Activated naive CD4-positive, alpha-beta T cell treated with anti-CD3 and anti-CD28 coated beads for 36 hours (primary cell): ENCODE measurements at places on chromosomes 7 and 10. TPM values are rescaled to one million over a fixed set of nuclear protein-coding genes. Genes with fewer than 3 reads are reported as not detected.

DNA sequence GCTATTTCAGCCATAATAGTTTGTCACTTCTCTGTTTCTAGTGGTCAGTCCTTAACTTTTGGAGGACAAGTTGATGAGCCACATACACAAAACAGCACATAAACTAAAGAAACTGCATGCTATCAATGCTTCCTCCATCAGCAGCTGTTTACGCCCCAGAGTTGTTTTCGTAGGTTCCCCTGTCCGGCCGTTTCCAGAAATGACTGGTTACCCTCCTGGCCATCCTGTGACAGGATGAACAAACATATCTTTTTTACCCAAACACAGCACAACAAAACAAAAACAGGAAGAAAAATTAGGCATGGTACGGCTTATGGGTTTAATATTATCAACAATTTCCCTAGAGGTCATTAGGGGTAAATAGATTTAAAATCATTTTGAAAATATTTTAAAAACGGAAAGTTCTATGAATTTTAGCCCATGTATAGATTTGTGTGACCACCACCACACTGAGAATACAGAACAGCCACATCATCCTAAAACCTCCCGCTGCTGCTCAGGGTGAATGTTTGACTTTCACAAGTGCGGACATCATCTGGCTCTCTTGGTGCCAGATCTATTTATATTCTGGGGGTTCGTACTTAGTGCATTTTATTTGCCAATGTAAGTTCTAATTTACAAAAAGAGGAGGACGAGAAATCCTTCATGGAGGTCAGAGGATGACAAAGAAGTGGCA is 74.8 kb downstream of the HIPK2 start:
- no peak overlapping the region for H3K4me3 ChIP-seq
- H3K36me3 ChIP-seq, result peaks cover 11% of the 10 kb centered on the region
- no peaks in the 10 kb centered on the region for H3K27me3 ChIP-seq
- peaks cover 15% of the 10 kb centered on the region for H3K4me1 ChIP-seq

Gene NIPSNAP2
- total RNA-seq, result 57.6 TPM

- peaks cover 32% of the 10 kb centered on the region for H3K27me3 ChIP-seq
- DNase-seq, result peak; percentile 68
- H3K27ac ChIP-seq, result no peak overlapping the region
- H3K4me1 ChIP-seq, result peaks cover 4% of the 10 kb centered on the region
- no peaks in the 10 kb centered on the region for H3K36me3 ChIP-seq
Observed at GRCh38 chr7:101058355-101058754, 26.9 kb upstream of the TRIM56 start.

GRCh38 chr7:38280707-38281106 is 7.3 kb upstream of the TARP start:
- H3K27ac ChIP-seq, result no peak overlapping the region
- H3K4me3 ChIP-seq, result no peak overlapping the region
- H3K4me1 ChIP-seq, result no peaks in the 10 kb centered on the region
- no peaks in the 10 kb centered on the region for H3K36me3 ChIP-seq
- no peaks in the 10 kb centered on the region for H3K27me3 ChIP-seq

DNA sequence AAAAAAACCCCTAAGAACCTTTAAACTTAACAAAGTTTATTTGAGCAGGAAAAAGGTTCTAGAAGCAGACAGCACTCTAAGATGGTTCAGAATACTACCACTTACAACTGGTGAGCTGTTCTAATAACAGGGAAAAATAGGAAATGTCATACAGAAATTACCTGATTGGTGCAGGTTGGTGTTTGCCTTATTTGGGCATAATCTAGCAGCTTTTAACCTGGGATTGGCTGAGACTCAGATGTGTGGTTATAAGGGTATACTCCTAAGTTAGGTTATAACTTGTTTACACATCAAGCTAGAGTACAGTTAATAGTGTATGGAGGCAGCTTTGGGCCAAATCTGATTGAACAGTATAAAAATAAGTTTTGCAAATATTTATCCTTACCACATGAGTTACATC is 59.8 kb downstream of the MAPK8 start:
- no peak for DNase-seq
- H3K4me3 ChIP-seq, result no peak overlapping the region
- H3K27ac ChIP-seq, result no peak overlapping the region
- peaks cover 11% of the 10 kb centered on the region for H3K4me1 ChIP-seq
- H3K27me3 ChIP-seq, result no peaks in the 10 kb centered on the region

GRCh38 chr7:78140109-78140508 is 341.5 kb downstream of the PHTF2 start:
- H3K27ac ChIP-seq, result no peak overlapping the region
- peaks cover 11% of the 10 kb centered on the region for H3K27me3 ChIP-seq
- no peaks in the 10 kb centered on the region for H3K36me3 ChIP-seq
- H3K4me3 ChIP-seq, result no peak overlapping the region
- H3K4me1 ChIP-seq, result no peaks in the 10 kb centered on the region

DNA sequence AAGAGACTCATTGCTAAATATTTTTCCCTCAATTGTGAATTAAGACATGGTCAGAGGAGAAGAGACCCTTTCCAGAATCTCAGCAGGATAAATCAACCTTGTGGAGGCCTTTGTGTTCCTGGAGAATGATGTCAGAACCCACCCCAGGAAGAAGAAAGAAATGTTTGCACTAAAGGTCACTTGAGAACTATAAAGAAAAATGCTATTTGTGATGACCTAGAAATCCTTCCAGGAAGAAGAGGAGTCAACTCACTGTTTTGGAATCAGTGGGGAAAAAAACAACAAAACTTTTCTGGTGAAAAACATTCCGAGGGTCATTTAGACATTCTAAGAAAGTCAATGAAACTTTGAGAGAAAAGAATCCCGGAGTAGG is 129.1 kb upstream of the ANKRD1 start:
- no peak for DNase-seq
- H3K4me1 ChIP-seq, result no peaks in the 10 kb centered on the region
- no peak overlapping the region for H3K4me3 ChIP-seq
- H3K27me3 ChIP-seq, result peaks cover 4% of the 10 kb centered on the region

Gene CYP3A4
- not detected for total RNA-seq

Gene COL17A1
- total RNA-seq, result not detected

DNA sequence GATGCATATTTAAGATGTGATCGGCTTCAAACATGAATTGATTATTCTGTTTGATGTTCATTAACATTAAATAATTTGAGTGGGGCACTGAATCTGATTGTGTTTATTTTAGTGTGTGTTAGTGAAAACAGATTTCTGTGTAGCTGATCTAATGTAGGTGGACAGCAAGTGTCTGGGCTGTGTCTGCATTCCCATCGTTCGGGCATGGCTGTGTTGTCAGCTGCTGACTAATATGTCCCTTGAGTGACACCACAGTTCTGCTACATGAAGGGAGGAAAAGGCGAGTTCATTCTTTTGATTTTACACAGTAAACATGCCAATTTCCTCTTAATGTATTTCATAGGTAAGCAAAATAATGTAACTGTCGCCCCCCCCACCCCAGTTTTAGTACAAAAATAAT is 203.0 kb downstream of the CNTNAP2 start:
- H3K27me3 ChIP-seq, result no peaks in the 10 kb centered on the region
- no peaks in the 10 kb centered on the region for H3K36me3 ChIP-seq
- H3K4me1 ChIP-seq, result no peaks in the 10 kb centered on the region

DNA sequence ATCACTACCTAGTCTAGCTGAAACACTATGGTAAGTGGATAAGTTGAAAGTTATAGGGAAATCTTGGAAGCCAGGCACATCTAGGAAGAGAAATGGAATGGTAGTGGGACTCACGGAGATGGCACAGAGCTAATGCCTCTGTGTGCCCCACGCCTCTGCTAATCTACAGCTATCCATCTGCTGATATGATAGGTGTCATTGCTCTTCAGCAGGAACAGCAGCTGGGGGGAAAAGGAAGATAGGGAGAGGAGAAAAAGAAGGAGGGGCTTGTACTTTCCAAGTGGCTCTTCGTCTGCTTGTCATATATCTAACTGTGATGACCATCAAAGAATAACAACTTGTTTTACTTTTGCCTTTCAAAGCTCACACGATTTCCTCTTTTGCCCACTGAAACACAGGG is 1199.1 kb upstream of the SORCS1 start:
- no peak overlapping the region for H3K4me3 ChIP-seq
- no peak overlapping the region for H3K27ac ChIP-seq
- H3K36me3 ChIP-seq, result no peaks in the 10 kb centered on the region
- H3K4me1 ChIP-seq, result no peaks in the 10 kb centered on the region
- no peak for DNase-seq

GRCh38 chr10:27157150-27157549 is 2.0 kb downstream of the MASTL start:
- peak overlapping the region; percentile 94 for H3K4me3 ChIP-seq
- no peak for DNase-seq
- H3K36me3 ChIP-seq, result peaks cover 61% of the 10 kb centered on the region
- H3K27ac ChIP-seq, result peak overlapping the region; percentile 73
- H3K27me3 ChIP-seq, result no peaks in the 10 kb centered on the region

Gene CCDC3
- total RNA-seq, result 0.14 TPM

DNA sequence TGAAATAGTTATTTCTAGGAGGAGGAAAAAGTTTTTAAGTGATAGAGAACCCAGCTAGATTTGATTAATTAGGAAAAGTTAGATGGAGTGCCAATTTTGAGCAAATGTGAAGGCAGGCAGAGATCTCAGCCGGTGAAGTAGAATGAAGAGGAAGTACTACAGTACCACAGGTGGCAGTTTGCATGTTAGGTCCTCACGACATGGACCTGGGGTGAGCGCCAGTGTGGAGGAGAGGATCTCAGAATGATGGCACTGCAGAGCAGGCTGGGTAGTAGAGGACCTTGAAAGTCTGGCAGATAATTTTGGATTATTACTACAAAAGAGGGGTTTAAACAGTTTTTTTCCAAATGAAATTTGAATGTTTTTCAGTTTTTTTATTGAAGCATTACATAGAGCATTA is 81.1 kb downstream of the GNAI1 start:
- DNase-seq, result no peak
- peaks cover 7% of the 10 kb centered on the region for H3K4me1 ChIP-seq
- peaks cover 6% of the 10 kb centered on the region for H3K36me3 ChIP-seq
- no peak overlapping the region for H3K27ac ChIP-seq

GRCh38 chr7:38398725-38399321 is 125.4 kb upstream of the TARP start:
- H3K27ac ChIP-seq, result no peak overlapping the region
- H3K4me3 ChIP-seq, result no peak overlapping the region
- peak; percentile 62 for DNase-seq
- H3K4me1 ChIP-seq, result peaks cover 2% of the 10 kb centered on the region
- H3K36me3 ChIP-seq, result no peaks in the 10 kb centered on the region

DNA sequence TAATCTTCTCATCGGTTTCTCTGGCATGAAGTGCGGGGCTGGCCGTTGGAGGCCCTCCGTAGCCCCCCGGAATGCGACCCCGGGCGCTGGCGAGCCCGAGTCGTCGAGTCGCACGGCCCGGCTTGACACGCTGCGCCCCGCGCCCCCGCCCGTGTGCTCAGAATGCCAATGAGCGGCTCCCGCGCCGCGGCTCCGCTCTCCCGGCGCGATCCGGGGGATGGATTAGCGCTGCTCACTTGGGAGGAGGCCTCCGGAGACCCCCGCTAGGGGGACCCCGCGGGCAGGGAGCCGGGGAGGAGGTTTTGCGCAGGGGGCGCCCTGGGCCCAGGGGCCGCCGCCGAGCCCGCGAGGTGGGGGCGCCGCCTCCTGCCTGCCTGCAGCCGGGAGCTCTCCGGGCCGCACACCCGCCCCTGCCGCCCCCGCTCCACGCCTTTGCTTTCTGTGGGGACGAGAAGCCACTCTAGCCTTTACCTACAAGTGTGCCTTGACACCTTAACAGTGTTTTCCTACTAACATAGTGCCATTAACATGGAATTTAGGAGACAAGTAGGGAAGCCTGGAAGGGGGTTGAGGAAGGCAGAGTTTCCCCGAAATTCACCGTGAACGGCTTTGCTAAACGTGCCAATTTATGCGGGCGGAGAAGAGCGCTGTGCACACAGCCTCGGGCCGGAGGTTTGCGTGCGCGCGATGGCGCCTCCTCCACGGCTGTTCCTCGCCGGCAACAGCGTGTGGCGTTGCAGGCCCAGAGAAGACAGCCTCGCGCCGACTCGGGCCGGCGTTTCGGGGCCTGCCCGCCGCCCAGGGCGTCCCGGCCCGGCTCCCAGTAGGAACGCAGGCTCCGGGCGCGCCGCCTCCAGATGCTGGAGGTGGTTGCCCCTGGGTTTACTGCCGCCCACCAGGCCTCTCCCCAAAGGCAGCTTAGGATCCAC is 7.1 kb downstream of the SHH start:
- no peaks in the 10 kb centered on the region for H3K36me3 ChIP-seq
- peak overlapping the region; percentile 17 for H3K4me3 ChIP-seq

GRCh38 chr7:153383781-153384180 is 624.2 kb downstream of the ACTR3B start:
- H3K27ac ChIP-seq, result no peak overlapping the region
- no peaks in the 10 kb centered on the region for H3K36me3 ChIP-seq
- no peak overlapping the region for H3K4me3 ChIP-seq

GRCh38 chr7:85600395-85600794 is 413.5 kb upstream of the SEMA3D start:
- H3K27ac ChIP-seq, result no peak overlapping the region
- DNase-seq, result no peak
- no peak overlapping the region for H3K4me3 ChIP-seq
- H3K27me3 ChIP-seq, result no peaks in the 10 kb centered on the region
- H3K4me1 ChIP-seq, result no peaks in the 10 kb centered on the region

GRCh38 chr10:70950037-70950436 is 61.7 kb upstream of the PCBD1 start:
- H3K36me3 ChIP-seq, result no peaks in the 10 kb centered on the region
- H3K27ac ChIP-seq, result no peak overlapping the region
- no peak for DNase-seq

GRCh38 chr7:136911344-136911743 is 42.9 kb downstream of the CHRM2 start:
- H3K27me3 ChIP-seq, result no peaks in the 10 kb centered on the region
- no peak for DNase-seq
- H3K36me3 ChIP-seq, result no peaks in the 10 kb centered on the region
- no peak overlapping the region for H3K4me3 ChIP-seq

DNA sequence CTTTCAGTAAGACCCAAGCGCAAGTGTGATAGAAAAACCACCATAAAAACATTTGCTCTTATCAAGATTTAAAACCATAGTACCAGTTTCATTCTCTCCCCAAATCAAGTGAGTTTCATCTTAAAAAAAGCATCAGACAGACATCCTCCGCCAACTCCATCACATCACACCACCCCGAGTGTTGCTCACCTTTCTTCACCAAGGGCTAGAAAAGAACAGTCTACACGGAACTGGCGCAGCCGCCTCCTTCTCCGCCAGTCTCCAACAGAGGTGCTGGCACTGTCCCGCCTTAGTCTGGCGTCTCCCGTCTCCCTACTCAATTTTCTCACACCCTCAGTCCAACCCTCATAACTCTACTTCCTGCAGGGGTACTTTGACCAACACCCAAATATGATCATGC is 46.9 kb upstream of the WIPI2 start:
- H3K4me3 ChIP-seq, result peak overlapping the region; percentile 14
- H3K27ac ChIP-seq, result no peak overlapping the region
- DNase-seq, result peak; percentile 44
- no peaks in the 10 kb centered on the region for H3K36me3 ChIP-seq

GRCh38 chr10:47340608-47341170 is 7.5 kb upstream of the RBP3 start:
- H3K27ac ChIP-seq, result no peak overlapping the region
- no peaks in the 10 kb centered on the region for H3K4me1 ChIP-seq
- peak; percentile 78 for DNase-seq
- H3K36me3 ChIP-seq, result no peaks in the 10 kb centered on the region
- H3K4me3 ChIP-seq, result no peak overlapping the region

Gene STAG3
- 41.0 TPM for total RNA-seq

Gene FGFBP3
- total RNA-seq, result 1.2 TPM

- no peaks in the 10 kb centered on the region for H3K36me3 ChIP-seq
- peaks cover 14% of the 10 kb centered on the region for H3K27me3 ChIP-seq
- no peak overlapping the region for H3K4me3 ChIP-seq
Observed at GRCh38 chr10:123906296-123906695, 14.7 kb upstream of the CPXM2 start.

Gene LIPJ
- not detected for total RNA-seq

GRCh38 chr10:103727546-103727963 is 127.8 kb downstream of the SH3PXD2A start:
- DNase-seq, result no peak
- no peaks in the 10 kb centered on the region for H3K27me3 ChIP-seq
- no peaks in the 10 kb centered on the region for H3K36me3 ChIP-seq
- no peak overlapping the region for H3K4me3 ChIP-seq
- H3K27ac ChIP-seq, result no peak overlapping the region
- no peaks in the 10 kb centered on the region for H3K4me1 ChIP-seq
